ENCODE measurements at places on chromosomes 6 and 20.

DNA sequence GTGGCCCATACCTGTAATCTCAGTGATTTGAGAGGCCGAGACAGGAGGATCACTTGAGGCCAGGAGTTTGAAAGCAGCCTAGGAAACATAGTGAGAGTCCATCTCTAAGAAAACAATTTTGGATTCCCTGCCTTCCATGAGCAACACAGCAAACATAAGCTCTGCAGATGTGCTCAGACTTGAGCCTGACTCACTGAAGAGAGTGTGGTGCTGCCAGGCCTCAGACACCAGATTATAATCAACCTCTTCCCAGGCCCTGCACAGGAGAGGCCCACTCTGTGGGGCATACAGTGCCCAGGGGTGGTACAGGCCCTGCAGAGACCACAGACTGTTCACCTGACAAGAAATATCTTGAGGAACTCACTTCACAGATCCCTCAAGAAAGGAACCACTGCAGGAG lies 19.9 kb downstream of the HLA-DPB1 start:
- DNase-seq: no peak

DNA sequence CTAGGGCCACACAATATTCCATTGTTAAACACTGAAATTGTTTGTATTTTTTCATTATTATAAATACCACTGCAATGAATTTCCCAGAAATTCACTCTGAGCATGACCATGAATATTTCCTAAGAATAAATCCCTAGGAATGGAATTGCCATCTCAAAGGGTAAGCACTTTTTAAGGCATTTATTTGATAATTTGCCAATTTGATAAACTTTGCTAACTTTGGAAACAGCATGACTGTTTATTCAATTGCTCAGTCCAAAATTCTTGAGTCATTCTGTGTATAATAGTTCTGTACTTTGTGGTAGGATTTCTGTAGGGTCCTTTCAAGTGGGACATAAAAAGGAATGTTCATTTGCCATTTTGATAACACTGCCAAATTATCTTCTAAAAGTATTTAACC lies 44.2 kb upstream of the TOX2 start:
- no peak for DNase-seq

DNA sequence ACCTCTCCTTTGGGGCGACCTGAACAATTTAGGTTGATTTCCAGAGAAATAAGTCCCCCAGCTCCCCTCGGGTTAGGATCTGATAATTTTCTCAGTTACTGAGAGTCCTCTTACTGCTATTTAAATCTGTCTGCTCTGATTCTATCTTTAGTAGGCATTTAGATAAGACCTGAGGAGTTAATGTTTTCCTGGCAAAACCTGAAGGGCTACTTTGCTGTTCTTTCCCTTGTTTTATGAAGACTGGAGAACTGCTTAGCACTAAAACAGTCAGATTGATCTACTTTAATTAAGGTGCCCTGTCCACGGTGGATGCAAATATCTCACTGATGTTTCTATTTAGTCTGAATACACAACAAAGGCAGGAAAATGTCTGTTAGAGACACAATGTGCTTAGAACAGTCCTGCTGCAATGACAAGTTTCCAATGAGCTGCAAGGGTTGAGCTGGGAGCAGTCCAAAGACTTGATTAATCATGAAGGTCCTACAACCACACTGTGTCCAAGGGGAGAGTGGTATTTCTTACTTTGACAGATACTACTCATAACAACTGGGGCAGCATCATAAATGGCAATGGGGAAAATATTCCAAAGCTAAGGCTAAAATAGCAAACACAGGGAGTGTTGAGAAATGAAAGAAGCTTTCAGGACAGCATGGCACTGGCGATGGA lies 15.7 kb downstream of the ADTRP start:
- DNase-seq: no peak

- DNase-seq: no peak
These were observed 17.6 kb downstream of the GABRR1 start for GRCh38 chr6:89199579-89199978.

DNA sequence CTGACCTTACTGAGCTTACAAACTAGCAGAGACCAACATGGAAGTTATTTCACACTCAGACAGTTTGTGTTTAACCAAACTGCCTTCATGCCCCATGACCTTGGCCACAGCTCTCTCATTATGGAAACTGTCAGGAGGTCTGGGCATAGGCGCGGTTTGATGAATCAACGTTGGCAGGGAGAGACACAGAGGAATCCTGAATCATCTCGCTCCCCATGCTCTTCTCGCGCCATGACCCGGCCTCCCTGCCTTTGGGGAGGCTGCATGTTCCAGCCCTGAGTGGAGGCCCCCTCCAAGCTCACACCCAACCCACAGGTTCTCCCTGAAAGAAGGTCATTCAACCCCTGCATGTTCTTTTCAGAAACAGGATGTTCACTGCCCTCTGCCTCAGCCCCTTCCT lies 15.9 kb upstream of the GDAP1L1 start:
- DNase-seq: peak; percentile 34

GRCh38 chr6:1027109-1027794 lies 284.6 kb upstream of the FOXQ1 start:
- no peak for DNase-seq

GRCh38 chr6:26366504-26366903 lies 1.5 kb downstream of the BTN3A2 start:
- DNase-seq: no peak

GRCh38 chr20:40646813-40647212 lies 42.2 kb downstream of the MAFB start:
- DNase-seq: no peak

- no peak for DNase-seq
These were observed 55.7 kb upstream of the PHACTR2 start for GRCh38 chr6:143621876-143622605.

- DNase-seq: no peak
These were observed 381.5 kb downstream of the TAF4 start for GRCh38 chr20:61684136-61684535.

GRCh38 chr6:147217840-147218404 lies 13.7 kb downstream of the STXBP5 start:
- no peak for DNase-seq

DNA sequence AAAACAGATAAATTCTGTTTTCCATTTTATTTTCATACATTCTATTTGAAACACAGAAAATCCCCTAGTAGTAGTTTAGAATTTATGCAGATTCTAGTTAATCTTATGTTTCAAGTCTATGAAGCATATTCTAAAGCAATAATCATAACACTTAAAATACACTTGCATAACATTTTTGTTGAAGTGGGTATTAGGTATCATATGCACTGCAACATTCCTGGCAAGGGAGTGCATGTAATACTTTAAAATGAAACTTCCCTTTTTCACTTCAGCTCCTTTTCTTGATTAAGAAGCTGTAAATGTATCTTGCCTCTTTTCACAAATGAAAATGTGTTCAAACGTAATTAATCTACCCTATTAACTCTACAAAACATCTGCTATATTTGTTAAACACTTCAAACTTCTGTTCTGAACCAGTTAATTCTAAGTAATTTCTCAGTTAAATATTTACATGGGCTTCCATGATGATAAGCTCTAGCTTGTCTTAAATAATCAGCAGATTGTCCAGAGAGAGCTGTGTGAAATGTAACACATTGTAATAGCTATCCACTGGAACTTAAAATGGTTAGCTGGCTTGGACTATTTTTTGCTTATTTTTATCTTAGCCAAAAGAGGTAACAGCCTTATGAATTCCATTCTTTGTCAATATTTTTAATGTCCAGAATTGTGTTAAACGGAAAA lies 192.8 kb downstream of the COL19A1 start:
- DNase-seq: no peak

DNA sequence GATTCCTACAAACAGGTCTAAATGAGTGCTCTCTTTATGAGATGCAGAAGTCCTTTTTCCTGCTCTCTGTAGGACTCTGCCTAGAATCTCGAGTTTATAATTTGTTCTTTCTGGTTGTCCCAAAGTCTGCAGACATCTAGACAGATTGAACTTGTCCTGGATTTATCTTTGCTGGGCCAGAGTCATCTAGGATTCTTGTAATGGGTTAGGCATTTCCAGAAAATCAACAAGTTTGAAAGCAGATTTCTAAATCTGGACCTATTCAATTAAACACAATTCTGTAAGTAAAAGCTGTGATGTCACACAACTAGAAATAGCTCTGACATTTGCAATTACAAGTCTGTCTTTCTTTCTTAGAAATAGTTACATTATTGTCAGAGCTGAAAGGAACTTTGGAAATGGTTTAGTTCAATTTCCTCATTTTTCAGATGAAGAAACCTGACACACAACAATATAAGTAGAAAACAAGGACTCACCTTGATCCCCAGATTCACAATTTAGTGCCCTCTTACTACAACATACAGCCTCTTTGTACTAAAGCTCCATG lies 4.2 kb upstream of the RSPO3 start:
- DNase-seq: no peak

DNA sequence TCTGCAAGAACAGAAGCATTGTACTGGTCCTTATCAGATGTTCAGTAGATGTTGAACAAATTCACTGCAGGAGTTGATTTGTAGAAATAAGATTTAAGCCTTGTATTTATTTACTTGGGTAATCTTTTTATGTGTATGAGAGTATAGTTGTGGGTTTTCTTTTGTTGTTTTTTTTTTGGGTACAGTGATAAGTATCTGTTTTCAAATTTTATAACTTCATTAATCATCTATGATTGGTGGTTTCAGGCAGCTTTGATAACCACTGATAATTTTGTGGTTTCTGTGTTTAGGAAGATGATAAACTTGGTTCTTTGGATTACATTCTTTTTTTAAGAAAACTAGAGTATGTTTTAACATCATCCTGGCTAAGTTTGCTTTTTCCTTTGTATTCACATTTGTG lies 2.8 kb downstream of the AFDN start:
- DNase-seq: no peak

GRCh38 chr6:167094436-167094819 lies 28.5 kb upstream of the CCR6 start:
- DNase-seq: peak; percentile 13

- DNase-seq: peak; percentile 96
These were observed 83.1 kb downstream of the IRF4 start for GRCh38 chr6:474453-475185.

DNA sequence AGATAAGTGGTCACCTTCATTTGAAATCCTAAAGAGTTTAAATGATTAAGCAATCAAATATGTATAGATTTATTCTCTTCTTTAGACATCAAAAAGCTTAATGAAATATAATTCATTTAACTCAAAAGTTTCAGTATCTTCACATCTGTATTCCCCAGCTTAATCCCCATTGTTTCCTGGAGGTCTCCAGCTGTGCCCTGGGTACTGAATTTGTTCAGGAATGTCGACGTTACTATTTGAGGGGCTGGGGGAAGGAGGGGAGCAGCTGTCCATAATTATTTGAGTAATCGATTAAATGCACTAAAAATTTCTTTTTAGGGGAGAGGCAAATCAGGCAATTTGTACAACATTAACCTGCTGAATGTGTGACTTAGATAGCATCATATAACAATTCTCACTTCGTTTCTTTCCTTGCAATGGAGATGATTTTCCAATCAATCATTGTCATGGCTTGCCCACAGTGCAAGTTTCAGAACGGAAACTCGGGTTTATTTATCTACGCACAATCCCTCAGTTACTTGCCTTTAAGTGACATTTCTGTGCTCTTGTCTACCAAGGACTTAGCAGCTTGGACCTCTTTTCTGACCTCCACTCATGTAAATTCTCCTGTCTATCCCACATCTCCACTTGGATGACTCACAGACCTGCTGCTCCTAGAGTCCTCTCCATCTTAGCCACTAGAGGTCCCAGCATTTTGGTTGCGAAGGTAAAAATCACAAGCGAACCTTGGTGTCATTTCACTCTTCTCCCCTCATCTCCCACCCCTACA lies 3.9 kb downstream of the DOK5 start:
- no peak for DNase-seq

- peak; percentile 16 for DNase-seq
These were observed 3.9 kb downstream of the SLA2 start for GRCh38 chr20:36642136-36642535.

DNA sequence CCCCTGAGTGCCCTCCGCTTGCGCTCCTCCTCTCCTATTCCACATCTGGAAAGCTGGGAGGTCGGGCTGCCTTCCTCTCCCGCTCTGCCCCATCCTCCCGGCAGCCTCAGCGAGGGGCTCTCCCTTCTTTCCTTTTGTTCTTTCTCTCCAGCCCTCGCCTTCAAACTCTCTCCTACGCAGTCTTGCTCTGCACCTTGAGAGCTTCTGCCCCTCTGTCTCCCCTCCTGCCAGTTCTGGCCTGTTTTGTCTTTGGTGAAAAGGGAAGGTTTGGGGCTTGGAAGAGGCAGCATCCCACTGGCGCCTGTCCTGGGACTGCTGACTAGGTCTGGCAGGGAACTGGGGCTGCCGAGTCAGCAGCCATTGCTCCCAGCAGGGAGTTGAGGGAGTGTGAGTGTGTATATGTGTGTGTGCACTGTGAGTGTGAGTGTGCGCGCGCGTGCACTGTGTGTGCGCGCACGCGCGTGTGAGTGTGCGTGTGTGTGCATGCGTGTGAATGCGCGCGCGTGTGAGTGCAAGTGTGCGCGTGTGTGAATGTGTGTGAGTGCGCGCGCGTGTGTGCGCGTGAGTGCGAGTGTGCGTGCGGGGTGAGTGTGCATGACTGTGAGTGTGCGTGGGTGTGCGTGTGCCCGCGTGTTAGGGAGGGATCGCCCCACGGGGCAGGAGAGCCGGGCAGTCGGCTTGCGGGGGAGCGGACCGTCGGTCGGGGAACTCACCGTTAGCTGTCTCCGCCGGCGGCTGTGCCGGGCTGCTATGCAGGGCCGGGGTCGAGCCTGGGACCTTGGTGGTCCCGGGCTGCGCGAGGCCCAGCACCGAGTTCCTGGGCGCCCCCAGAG lies 523 bp downstream of the CPXM1 start:
- peak; percentile 33 for DNase-seq

GRCh38 chr6:169969372-169970099 lies 218.1 kb downstream of the ERMARD start:
- no peak for DNase-seq

- DNase-seq: no peak
These were observed 14.9 kb upstream of the CST7 start for GRCh38 chr20:24934101-24934661.

- DNase-seq: no peak
These were observed 29.5 kb downstream of the TMEM181 start for GRCh38 chr6:158589366-158589765.

- DNase-seq: peak; percentile 28
These were observed 159.6 kb upstream of the ZNF217 start for GRCh38 chr20:53752971-53753879.

DNA sequence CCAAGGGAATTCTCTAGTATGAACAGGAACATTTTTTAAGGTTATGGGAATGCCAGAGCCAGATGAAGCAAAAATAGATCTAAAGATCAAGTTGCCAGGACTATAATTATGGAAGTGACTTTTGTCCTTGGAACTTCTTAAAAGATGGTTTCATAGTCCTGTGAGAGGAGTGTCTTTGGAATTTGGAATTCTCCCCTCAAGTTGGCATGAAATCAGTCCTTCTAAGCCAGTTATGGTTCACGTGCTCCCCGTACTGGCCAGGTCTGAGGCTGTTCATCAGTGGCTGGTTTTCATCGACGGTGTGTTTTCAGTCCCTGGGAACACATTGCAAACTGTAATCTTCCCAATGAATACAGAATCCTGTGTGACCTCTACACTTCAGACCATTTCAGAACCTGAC lies 63.1 kb downstream of the VGLL2 start:
- DNase-seq: no peak

DNA sequence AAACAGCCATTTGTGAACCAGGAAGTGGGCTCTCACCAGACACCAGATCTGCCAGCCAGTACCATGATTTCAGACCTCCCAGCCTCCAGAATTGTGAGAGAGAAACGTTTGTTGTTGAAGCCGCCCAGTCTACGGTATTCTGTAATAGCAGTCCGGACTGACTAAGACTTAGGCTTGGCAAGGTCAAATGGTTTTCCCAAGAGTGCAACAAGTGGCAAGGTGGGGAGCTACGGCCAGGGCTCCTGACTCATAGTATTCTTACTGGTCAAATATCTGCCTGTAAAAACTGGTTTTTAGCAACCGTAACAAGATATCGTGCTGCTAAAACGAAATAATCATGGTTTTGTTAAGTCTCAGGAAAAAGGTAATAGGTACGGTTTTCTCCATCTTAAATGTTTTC lies 37.8 kb downstream of the MCUR1 start:
- DNase-seq: no peak
